ENCODE measurements at places on chromosomes 3 and 15.

DNA sequence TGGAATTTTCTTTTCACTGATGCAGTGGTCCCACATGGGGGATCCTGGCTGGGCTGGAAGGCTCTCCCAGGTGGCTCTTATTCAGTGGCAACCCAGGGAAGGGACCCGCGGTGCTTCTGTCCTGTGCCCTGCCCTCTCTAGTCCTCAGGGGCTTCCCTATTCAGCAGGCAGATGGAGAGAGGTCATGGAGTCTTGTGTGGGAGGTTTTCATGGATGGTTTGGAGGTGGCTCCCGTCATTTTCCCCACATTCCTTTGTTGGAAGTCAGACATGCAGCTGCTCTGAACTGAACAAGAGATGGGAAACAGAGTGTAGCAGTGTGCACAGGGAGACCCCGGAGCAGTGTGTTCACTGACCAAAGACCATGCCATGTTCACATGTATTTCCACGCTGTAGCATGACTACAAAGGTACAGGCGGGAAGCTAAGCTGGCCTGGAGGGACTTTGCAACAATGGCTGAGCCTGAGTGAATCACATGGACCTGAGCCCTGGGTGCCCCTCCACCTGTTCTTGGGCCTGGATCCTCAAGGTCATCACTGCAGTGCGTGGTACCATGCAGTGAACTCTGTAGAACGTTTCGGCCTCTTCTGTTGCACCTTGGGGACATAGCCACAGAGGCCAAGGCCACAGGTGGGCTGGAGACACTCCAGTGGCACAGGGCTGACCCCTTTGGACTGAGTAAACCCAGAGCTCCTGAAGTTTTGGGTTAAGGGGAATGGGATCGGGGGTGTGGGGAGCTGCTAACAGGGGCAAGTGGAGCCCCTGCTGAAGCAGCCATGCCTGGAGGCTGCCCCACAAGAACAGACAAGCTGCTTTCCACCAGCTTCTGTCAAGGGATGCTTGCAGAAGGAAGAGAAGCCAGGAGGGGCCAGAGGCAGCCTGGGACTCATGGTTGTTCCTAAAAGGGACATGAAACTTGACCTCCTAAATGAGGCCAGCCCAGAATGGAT lies 123.0 kb downstream of the ASB7 start:
- DNase-seq = no peak

GRCh38 chr3:39166134-39166710 lies 12.8 kb upstream of the CSRNP1 start:
- DNase-seq = no peak

GRCh38 chr3:18681818-18682345 lies 256.7 kb upstream of the SATB1 start:
- no peak for DNase-seq

DNA sequence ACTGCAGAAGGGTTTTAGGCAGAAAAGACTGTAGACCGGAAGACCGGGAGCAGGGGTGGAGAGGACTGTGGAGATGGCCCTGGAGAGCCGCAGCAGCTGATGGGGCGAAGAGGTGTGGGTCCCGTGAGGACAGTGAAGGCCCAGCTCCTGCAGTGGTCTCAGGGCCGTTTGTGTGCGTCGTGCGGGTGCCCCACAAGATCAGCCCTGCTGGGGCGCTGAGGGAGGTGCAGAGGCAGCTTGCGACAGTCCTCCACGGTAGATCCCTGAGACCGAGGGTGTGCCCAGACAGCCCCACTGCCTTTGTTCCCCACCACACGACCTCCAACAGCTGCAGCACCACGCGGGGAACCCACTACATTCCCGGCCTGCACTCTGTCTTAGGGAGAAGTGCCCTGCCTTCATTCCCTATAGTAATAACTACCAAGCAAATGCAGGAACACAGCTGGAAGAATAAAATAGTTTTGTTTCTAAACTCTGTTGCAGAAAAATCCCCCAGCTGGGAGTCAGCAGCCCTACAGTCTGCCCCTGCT lies 19.0 kb upstream of the CRABP1 start:
- DNase-seq = no peak

- no peak for DNase-seq
Observed at GRCh38 chr3:108175352-108175751, 46.9 kb downstream of the IFT57 start.

DNA sequence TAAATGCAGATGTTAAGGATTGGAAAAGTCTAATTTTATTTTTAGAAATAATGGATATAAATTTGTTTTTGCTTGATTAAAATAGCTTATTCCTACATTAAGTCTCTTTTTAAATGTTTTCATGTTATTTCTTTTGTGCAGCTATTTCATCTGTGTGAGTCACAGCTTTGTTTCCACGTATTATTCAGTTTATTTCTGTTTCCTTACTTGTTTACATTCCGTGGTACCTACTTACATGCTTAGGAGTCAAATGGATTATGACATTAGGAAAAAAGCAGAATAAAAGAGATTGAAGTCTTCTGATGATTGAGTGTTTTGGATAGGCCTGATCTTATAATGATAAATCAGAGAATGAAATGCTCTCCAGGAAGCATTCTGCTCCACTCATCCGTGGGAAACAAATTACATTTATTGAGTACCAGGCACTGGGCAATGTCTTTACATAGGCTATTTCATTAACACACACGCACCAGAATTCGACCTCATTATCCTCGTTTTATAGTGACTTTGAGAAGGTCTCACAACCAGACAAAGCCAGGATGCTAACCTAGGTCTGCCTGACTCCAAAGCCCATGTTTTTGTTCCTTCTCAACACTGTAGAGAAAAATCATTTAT lies 38.1 kb upstream of the RASA2 start:
- DNase-seq = peak; percentile 29

GRCh38 chr15:37107071-37107743 lies 6.9 kb upstream of the MEIS2 start:
- DNase-seq = no peak

- DNase-seq = no peak
Observed at GRCh38 chr3:99764377-99764776, 53.3 kb upstream of the CMSS1 start.

DNA sequence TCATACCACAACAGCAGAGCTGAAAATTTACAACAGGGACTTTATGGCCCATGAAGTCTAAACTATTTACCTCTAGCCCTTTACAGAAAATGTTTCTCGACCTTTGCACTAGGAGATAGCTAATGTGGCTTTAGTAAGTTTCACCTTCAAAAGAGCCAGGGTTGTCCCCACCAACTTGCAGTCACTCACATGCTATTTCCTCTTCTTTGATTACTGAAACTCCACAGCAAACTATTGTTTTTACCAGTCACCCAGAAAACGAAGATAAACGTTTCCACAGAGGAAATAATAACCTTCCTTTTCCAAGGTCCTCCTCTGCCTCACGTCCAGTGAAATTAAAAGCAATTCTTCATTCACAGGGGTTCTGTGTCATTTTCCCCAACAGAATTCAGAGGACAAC lies 48.2 kb downstream of the WWTR1 start:
- DNase-seq = no peak

GRCh38 chr3:115169808-115170207 lies 22.7 kb upstream of the ZBTB20 start:
- no peak for DNase-seq

DNA sequence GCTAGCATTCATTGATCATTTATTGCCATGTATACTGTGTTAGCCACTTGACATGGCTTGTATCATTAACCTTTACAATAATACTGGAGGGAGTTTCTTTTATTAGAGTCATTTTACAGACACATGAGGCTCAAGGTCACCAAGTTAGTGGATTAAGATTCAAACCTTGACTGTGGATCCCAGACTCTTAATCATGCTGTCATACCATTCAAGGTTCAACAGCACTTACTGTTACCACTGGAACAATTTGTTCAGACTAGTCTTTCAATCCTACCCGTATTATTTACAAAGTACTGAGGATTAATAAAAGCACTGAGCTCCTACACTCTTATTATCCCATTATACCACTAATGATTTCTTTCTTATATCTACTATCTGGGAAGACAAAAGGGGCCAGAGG lies 1.2 kb downstream of the COX17 start:
- DNase-seq = no peak

- no peak for DNase-seq
Observed at GRCh38 chr3:112627919-112628466, 12.9 kb downstream of the CCDC80 start.

DNA sequence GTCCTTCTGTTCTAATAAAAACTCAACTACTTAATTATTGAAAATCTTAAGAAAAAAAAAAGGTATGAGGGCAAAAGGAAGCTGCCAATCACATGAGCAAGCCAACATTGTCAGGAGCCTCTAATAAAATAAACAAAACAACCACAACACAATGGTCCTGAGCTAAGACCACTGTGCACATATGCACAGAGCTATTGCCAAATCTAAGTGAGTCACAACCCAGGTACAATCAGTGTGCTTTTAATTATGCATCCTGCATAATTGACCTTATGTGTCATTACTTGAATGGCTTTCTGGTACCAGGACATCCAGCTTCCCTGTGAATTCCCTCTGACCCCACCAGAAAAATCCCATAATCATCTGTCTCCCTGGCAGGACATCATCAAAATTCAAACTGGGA lies 639.8 kb downstream of the MAGI1 start:
- no peak for DNase-seq

DNA sequence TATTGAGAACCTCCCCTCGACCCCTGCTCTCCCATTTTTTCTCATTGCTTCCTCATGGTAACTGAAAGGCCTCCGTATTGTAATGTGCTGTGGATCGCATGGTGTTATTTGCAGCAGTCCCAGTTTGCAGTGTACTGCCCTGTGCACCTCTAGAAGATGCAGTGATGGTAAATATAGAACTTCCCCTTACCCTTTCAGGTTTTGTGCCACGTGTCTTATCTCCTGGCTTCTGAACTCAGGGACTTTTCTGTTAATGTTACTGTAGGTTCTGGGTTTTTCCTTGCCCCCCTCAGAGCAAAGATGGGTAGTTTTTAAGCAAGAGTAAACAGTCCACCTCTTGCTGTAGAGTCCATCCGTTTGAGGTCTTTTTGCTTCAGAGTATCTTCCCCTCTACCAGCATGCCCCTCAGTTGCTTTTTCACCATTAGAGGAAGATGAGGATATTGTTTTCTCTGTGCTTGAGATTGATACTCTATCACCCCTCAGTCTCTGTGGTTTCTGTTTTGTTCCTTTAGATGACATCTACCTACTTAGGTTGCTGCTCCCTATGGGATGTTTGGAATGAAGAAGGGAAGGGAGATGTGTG lies 22.4 kb downstream of the CHD2 start:
- no peak for DNase-seq

GRCh38 chr3:159252772-159253384 lies 451.0 kb downstream of the MFSD1 start:
- no peak for DNase-seq

DNA sequence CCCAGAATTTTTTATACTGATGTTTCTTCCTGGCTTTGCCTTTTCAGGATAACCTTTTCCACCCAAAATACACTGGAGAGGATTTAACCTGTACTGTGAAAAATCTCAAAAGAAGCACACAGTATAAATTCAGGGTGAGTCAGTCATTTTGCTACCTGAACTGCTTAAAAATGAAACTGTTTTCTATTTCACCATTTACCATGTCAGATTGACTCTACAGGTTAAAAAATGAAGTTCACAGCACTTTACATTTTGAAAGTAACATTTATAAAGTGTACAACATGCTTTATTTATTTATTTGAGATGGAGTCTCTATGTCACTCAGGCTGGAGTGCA lies 115.2 kb downstream of the GHSR start:
- no peak for DNase-seq

DNA sequence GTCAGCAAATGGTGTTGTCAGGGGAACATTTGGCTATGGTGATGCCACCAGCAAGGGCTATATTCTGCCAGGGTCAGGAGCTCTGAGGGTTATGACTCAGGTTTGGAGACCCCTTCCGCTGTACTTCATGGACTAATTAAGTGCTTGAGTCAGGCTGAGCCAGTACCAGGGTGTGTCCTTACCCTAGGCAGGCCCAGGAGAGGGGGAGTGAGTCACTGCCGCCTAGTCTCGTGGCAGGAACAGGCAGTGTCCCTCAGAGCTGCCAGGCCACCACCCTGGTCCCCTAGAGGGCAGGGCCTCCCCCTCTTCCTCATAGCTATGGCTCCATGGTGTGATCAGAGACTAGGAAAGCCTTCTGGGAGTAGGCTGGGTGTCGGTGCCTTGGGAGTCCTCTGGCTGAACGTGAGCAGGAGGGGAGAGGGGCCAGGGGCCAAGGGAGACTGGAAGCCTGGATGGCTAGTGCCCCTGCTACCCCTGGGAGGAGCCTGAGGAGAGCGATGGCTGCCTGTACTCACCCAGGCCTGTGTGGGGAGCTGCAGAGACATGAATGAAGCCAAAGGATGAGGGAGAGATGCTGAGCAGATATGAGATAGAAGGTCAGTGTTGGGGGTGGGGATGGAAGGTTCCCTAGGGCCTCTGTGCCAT lies 10.6 kb downstream of the MAPKAPK3 start:
- DNase-seq = peak; percentile 61

- DNase-seq = peak; percentile 51
Observed at GRCh38 chr3:123028233-123028828, 768 bp upstream of the SEMA5B start.

GRCh38 chr3:36796881-36797280 lies 32.5 kb upstream of the DCLK3 start:
- DNase-seq = no peak

GRCh38 chr3:178802993-178803693 lies 266.9 kb downstream of the KCNMB2 start:
- no peak for DNase-seq

GRCh38 chr3:126912027-126912422 lies 70.9 kb upstream of the PLXNA1 start:
- DNase-seq = no peak

DNA sequence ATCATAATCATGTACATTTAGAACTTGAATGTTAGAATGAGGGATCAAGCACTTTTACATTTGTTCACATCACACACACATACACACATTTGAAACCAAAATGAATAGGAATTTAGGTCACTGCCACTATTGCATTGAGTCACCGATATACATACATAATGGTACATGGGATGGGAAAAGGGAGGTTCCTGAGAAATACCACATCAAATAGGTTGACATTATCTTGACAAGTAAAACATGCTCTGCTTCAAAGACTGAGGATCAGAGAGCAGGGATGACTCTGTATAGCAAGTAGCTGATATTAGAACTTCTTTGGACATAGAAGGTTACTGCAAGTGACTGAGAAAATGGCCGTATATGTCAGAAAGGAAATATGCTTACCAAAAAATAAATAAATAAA lies 847.2 kb downstream of the PLOD2 start:
- DNase-seq = no peak

- DNase-seq = no peak
Observed at GRCh38 chr3:183699238-183699947, 1.8 kb downstream of the YEATS2 start.

GRCh38 chr3:133896002-133896761 lies 500 bp upstream of the RAB6B start:
- DNase-seq = no peak
